ENCODE measurements at places on chromosomes 13 and 19.

DNA sequence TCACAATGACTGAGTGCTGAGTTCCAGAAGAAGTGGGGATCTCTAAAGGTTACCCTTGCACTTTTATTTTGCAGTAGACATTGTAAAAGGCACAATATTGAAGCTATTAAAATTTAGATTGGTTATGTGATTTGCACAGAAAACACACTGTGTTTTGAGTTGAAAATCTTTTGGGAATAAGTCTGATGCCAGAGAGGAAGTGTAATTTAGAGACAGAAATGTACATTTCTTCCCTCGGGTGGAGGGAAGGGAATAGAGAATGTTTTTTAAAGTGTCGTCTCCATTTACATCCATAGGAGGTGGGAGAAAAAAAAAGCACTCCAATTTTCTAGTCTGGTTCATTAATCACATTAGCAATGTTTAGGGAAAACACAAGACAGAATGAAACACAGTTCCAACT, 465.8 kb downstream of the OLFM4 start:
- DNase-seq: no peak

GRCh38 chr13:101025925-101026324, 351.3 kb upstream of the TMTC4 start:
- no peak for DNase-seq

- DNase-seq: no peak
These were observed 124.3 kb upstream of the GJB6 start for GRCh38 chr13:20356444-20356843.

GRCh38 chr13:101155920-101156319, 260.4 kb downstream of the NALCN start:
- no peak for DNase-seq

- DNase-seq: no peak
These were observed 307.9 kb upstream of the MAB21L1 start for GRCh38 chr13:35784286-35784951.

- no peak for DNase-seq
These were observed 990 bp downstream of the MYO9B start for GRCh38 chr19:17076543-17076991.

- DNase-seq: no peak
These were observed 12.2 kb upstream of the UBE2L5 start for GRCh38 chr13:30409886-30410704.

- peak; percentile 86 for DNase-seq
These were observed at the start of gene POLRMT for GRCh38 chr19:633068-633785. Gene POLRMT (minus strand): TSS chr19:633537. CDS start chr19:633512, 25 bp downstream.

- no peak for DNase-seq
These were observed at the start of gene GJA3 for GRCh38 chr13:20160306-20161274. Gene GJA3 (minus strand): TSS chr13:20161052. CDS start chr13:20143288, 17,764 bp downstream.

DNA sequence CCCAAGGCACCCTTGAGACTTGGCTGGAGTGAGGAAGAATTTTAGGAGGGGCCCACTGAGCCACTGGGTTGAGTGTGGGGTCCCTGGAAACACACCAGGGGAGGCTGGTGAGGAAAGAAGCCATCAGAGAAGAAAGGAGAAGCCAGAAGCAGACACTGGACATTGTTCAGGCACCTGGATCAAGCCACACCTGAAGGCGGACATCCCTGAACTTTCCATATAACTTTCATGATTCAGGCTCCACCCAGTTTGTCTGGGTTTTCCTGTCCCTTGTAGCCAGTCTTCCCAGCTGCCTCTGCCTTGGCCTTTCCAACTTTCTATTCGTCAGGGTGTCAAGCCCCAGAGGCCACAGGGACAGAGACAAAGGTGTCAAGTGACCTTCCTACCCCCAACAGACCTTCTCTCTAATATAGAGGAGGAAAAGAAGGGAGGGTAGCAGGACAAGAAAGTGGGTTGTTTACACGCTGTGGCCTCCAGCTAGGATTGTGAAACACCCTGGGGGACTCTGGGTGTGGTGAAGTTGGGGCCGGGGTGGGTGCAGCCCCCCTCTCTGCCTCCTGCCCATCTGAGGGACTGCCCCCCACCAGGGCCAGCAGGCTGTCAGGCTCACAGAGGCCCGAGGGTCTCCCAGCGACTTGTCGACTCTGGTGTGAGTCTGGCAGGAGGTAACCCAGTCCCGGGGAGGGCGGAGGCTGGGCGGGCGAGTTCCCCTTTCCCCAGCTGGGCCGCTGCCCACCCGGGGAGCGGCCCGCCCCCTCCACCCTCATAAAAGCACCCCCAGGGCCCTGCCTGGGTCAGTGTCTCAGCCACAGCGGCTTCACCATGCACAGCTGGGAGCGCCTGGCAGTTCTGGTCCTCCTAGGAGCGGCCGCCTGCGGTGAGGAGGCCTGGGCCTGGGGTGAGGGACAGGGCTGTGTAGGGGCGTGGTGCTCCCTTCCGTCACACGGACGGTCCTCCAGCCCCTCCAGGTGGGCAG, at the start of gene CFD:
TSS of gene CFD (plus strand) at position 797 of the 976 bp plus-strand sequence. CDS start at position 823, 26 bp downstream.
- DNase-seq: no peak

- no peak for DNase-seq
These were observed 65.0 kb downstream of the DGKH start for GRCh38 chr13:42113478-42113877.

Measured in NCI-H187 treated with DMSO at 0.1 percent for 48 hours (cell line).